ENCODE measurements at places on chromosomes 6 and 20. TPM values are rescaled to one million over a fixed set of nuclear protein-coding genes. Genes with fewer than 3 reads are reported as not detected.

The BPIFB1 gene
- total RNA-seq = not detected

The TENT5A gene
- total RNA-seq = 40.0 TPM

The HMGCLL1 gene
- total RNA-seq = not detected

The SLC17A1 gene
- not detected for total RNA-seq

The APOBEC2 gene
- 0.16 TPM for total RNA-seq

The TSBP1 gene
- total RNA-seq = not detected

- DNase-seq = no peak
These were observed 50.2 kb downstream of the INSM1 start for GRCh38 chr20:20417876-20418676.

DNA sequence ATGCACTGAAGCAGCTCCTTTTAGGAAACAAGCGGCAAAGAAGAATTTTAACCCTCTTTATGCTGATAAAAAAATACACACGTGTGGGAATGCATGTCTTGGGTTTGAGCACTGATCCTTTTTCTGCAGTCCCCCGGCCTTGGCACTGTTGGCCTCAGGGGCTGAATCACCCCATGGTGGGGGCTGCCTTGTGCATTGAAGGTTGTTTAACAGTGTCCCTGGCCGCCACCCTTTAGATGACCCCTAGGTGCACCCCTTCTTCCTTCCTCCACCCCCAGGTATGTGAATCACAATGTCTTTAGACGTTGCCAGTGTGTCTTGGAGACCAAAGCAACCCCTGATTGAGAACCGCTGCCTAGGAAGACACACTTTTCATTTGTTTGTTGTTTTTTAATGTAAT, 190.7 kb downstream of the CDH4 start:
- no peak for DNase-seq

DNA sequence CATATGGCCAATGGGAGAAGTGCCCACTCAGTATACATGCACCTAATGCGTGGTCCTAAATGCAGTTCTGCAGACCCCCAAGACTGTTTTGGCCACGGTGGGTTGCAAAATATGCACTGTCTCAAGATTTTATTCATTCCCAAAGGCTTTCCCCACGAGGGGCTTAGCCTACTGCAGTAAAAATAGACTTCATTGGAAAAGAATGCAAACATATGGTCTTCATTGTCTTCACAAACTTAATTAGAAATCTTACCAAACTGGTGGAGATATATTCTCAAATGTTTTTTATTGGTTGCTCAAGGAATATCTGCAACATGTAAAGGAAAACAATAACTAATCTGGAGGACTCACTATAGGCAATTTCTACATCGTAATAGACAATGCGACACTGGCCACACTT, 31.6 kb upstream of the PRL start:
- no peak for DNase-seq

DNA sequence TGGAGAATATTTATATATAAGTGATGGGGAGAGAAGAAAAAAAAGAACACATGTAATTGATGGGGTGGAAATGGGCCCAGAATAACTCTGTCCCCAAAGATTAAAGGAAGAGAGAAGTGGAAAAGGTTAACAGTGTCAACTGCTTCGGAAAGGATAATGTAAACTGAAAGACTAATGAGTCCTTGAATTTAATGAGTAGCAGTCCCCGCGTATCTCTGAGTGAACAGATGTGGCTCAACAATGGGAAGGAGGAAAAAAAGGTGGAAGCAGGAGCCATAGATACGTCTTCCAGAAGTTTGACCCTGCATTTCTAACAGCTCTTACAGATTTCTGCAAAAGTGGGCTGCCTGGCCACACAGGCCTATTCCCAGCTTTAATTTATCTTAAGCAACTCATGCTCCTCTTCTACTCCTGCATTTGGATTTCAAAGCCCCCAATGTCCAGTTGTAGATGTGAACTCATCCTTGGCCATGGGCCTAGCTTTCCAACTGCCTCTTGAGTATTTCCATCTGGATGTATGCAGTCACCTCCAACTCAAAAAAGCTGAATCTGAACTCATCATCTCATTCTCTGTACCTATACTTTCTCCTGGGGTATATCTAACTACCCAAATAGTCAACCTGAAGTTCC, 61.3 kb downstream of the DST start:
- DNase-seq = no peak

- DNase-seq = no peak
These were observed 5.3 kb upstream of the CPNE5 start for GRCh38 chr6:36844232-36845170.

DNA sequence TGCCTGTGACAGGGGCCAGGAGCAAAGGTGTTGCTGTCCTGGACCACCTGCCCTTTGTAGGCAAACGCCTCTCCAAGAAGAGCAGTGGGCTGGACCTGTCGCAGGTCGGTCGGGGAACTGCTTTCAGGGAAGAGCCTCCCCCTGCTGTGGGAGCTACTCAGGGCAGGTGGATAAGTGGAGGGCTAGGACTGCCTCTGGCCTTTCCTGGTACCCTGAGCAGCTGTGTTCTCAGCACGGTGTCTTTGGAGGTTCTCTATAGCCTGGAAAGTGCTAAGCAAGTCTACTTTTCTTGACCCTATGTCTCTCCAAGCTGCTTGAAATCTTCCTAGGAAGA, 35.0 kb downstream of the BPIFB1 start:
- no peak for DNase-seq

DNA sequence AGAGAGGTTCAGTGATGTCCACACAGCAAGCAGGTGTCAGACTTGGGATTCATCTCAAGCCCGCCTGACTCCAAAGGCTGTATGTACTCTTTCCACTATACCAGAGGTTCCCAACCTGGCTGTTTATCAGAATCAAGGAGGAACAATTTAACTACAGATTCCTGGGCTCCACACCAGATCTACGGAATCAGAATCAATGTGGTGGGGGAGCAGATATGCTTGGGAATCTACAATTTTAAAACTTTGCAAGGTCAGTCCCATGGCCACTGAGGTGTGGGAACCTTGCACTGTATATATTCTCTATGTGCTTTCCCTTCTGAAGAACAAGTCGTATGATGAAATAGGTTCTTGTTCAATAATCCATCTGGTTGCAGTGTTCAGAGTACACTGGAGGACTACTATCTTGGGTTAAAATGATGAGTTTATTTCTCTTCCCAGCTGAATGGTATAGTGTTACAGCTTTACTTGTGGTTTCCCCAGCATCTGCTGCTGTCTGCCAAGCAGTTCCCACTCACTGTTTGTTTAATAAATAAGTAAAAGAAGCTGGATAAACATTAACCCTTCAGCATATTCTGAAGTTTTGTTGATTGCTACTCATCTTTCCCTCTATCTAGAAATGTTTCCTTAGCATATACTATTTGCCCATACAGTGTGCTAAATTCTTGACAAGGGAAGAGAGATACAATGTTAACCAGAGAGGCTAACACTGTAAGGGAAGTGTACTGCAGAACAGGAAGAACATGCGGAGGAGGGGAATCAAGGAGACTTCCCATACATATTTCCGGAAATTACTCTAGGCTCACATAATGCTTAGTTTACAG, 9.9 kb downstream of the TTI1 start:
- peak; percentile 31 for DNase-seq

Measured in fibroblast of the aortic adventitia (primary cell).